ENCODE measurements at places on chromosomes 3 and 15. TPM values are rescaled to one million over a fixed set of nuclear protein-coding genes. Genes with fewer than 3 reads are reported as not detected.

DNA sequence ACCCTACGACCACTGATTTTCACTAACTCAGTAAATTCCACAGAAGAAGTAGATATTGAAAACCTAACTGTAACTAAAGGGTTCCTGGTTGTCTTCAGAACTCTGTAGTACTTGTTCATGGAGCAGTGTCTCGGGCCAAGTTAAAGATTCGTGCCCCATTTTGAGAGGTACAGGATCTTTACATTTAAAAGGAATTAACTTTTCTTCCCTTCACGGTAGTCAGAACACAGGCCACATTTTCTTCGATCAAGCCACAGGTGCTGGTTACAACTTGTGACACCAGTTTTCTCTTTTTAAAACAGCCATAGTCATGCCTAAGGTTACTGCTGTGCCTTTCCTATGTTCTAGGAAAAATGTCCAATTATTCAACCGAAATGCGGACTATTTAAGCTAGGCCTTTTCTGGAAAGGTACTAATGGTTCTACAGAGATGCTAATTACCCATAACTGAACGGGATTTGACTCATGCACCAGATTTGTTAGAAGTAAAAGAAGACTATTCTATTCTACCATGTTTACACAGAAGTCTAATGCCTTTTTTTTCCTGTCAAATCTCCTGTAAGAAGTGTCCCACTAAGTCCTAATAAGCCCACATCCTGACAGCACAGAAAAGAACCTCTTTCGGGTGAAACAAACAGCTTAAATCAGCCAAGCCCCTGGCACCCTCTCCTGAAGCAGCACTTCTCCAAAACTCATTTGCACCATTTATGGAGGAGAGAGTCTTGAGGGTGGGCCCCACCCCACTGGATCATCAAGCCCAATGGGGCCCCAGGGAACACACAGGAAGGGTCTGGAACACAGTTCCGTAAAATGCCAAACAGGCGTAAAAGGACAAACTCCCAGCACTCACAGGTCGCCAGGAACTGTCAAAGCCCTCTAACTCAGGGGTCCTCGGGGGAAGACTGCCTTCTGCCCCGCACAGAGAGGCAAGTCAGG lies 1.9 kb downstream of the LRIG1 start:
- DNase-seq: no peak

GRCh38 chr3:94024385-94024784 lies 4.0 kb downstream of the STX19 start:
- no peak for DNase-seq

DNA sequence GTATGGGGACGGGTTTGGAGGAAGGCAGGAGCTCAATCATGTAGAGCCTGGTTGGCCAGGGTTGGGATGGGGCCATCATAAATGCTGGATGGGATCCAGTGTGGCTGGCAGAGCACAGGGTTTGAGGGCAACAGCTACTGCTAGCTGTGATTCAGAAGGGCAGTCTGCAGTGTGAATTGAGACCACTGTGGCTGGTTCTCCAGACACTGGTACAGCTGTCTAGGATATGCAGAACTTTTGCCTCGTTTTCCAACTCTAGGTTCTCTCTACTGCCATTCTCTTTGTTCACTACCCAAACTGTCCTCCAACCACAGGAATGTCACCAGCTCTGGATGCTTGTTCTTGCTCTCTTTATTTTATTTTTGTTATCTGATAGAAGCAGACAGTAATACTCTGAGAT lies 543.6 kb downstream of the AGBL1 start:
- DNase-seq: no peak

- no peak for DNase-seq
Observed at GRCh38 chr3:12902181-12902999, 61.0 kb upstream of the RPL32 start.

The GOLGA6L4 gene
- total RNA-seq: 3.5 TPM

The SST gene
- not detected for total RNA-seq

DNA sequence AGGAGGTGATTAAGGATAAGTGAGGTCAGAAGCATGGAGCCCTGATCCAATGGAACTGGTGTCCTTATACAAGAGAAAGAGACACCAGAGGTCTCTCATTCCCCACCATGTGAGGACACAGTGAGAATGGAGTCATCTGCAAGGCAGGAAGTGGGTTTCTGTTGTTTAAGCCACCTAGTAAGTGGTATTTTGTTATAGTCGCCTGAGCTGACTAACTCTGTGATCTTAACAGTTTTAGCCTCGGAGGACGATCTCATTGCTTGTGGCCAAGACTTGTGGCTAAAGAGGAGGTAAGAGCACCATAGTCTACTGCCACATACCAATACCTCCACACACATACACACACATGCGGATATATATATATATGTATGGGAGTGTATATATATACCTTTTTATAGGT lies 73.8 kb downstream of the MCTP2 start:
- DNase-seq: no peak

Measured in thyroid gland (tissue), 4 donors.